ENCODE measurements at places on chromosomes 16 and 17. TPM values are rescaled to one million over a fixed set of nuclear protein-coding genes. Genes with fewer than 3 reads are reported as not detected.

The LITAFD gene
- total RNA-seq: not detected

The CETP gene
- not detected for total RNA-seq

The MED9 gene
- total RNA-seq: 90.0 TPM

The ZG16B gene
- 5.2 TPM for total RNA-seq

The SERPINF2 gene
- total RNA-seq: 10.5 TPM

The AHSP gene
- not detected for total RNA-seq

The CORO7 gene
- total RNA-seq: 330 TPM

The AANAT gene
- not detected for total RNA-seq

The GABARAP gene
- total RNA-seq: 479 TPM

The CARD14 gene
- 0.75 TPM for total RNA-seq

The PYDC1 gene
- total RNA-seq: not detected

The DDX42 gene
- total RNA-seq: 118 TPM

The RABEP1 gene
- 43.8 TPM for total RNA-seq

The NPIPA7 gene
- 7.2 TPM for total RNA-seq

The SLC13A5 gene
- total RNA-seq: not detected

The WFDC1 gene
- total RNA-seq: 6.0 TPM

The PRR35 gene
- total RNA-seq: not detected

The GALR2 gene
- total RNA-seq: 10.0 TPM

The SPNS2 gene
- total RNA-seq: 8.7 TPM

The TK1 gene
- 9.4 TPM for total RNA-seq

The WDR45B gene
- 93.4 TPM for total RNA-seq

The SHCBP1 gene
- total RNA-seq: 0.27 TPM

The CDH15 gene
- not detected for total RNA-seq

The CD300LB gene
- 0.41 TPM for total RNA-seq

The CCL7 gene
- not detected for total RNA-seq

The TUBB3 gene
- total RNA-seq: 5.7 TPM

The CRYBA1 gene
- total RNA-seq: not detected

All from transverse colon (tissue), 4 donors.